Liver (tissue), 10 donors: ENCODE measurements at places on chromosomes 4 and X. TPM values are rescaled to one million over a fixed set of nuclear protein-coding genes. Genes with fewer than 3 reads are reported as not detected.

Gene ODAPH
- total RNA-seq = not detected

Gene LUZP4
- not detected for total RNA-seq

Gene PDE5A
- total RNA-seq = 3.8 TPM

Gene LSM6
- 25.9 TPM for total RNA-seq

Gene RS1
- not detected for total RNA-seq

Gene TSPAN7
- total RNA-seq = 15.3 TPM

Gene RAB33A
- total RNA-seq = 0.61 TPM

Gene SHOX
- not detected for total RNA-seq

Gene HTRA3
- 1.2 TPM for total RNA-seq

Gene DRD5
- total RNA-seq = not detected

Gene MXRA5
- 1.3 TPM for total RNA-seq

Gene CYSLTR1
- 3.2 TPM for total RNA-seq

Gene TRPC5OS
- total RNA-seq = not detected

Gene ARAP2
- total RNA-seq = 23.6 TPM

Gene ATXN3L
- not detected for total RNA-seq

Gene SSX4B
- not detected for total RNA-seq

Gene PDGFC
- total RNA-seq = 11.1 TPM

Gene ABHD18
- total RNA-seq = 14.1 TPM

Gene COX18
- total RNA-seq = 27.3 TPM

Gene RAB39B
- 0.17 TPM for total RNA-seq

Gene FRMD7
- 0.08 TPM for total RNA-seq

Gene ARHGAP4
- total RNA-seq = 28.1 TPM

Gene TEX13B
- not detected for total RNA-seq

Gene PABPC4L
- 0.25 TPM for total RNA-seq

Gene POU4F2
- total RNA-seq = not detected

Gene TSPYL2
- total RNA-seq = 2.5 TPM

Gene ALG13
- 24.0 TPM for total RNA-seq

Gene SLC25A43
- total RNA-seq = 10.9 TPM

Gene AMBN
- total RNA-seq = not detected

Gene PPARGC1A
- total RNA-seq = 34.6 TPM

Gene MID2
- total RNA-seq = 12.2 TPM

Gene CTPS2
- 11.2 TPM for total RNA-seq

Gene SMARCA1
- 31.3 TPM for total RNA-seq

Gene SHROOM2
- 5.4 TPM for total RNA-seq

Gene SHROOM4
- 2.3 TPM for total RNA-seq

Gene TKTL1
- not detected for total RNA-seq

Gene SLC34A2
- total RNA-seq = 1.4 TPM

Gene TEC
- 4.7 TPM for total RNA-seq

Gene MAP3K15
- total RNA-seq = not detected

Gene DAPP1
- 4.8 TPM for total RNA-seq

Gene HUWE1
- total RNA-seq = 75.8 TPM

Gene LRCH2
- total RNA-seq = 0.42 TPM

Gene TCEAL8
- 109 TPM for total RNA-seq

Gene SMARCAD1
- 18.8 TPM for total RNA-seq

Gene RRH
- 0.05 TPM for total RNA-seq

Gene RXFP1
- 1.5 TPM for total RNA-seq

Gene CXCL10
- total RNA-seq = 0.84 TPM

Gene NPNT
- 1.7 TPM for total RNA-seq

Gene NDP
- not detected for total RNA-seq

Gene NFXL1
- 5.5 TPM for total RNA-seq

Gene CENPE
- total RNA-seq = 0.25 TPM

Gene SPATA18
- 0.28 TPM for total RNA-seq

Gene DCAF8L2
- not detected for total RNA-seq

Gene HDX
- 0.37 TPM for total RNA-seq

Gene ASB9
- total RNA-seq = 2.8 TPM

Gene ADH7
- total RNA-seq = not detected

Gene MFAP3L
- total RNA-seq = 16.5 TPM

Gene SULT1E1
- 14.7 TPM for total RNA-seq

Gene CLCN4
- 5.8 TPM for total RNA-seq
